ENCODE measurements at places on chromosomes 12 and 14.

- no peak for DNase-seq
Observed at GRCh38 chr12:131112021-131112420, 158.3 kb downstream of the ADGRD1 start.

DNA sequence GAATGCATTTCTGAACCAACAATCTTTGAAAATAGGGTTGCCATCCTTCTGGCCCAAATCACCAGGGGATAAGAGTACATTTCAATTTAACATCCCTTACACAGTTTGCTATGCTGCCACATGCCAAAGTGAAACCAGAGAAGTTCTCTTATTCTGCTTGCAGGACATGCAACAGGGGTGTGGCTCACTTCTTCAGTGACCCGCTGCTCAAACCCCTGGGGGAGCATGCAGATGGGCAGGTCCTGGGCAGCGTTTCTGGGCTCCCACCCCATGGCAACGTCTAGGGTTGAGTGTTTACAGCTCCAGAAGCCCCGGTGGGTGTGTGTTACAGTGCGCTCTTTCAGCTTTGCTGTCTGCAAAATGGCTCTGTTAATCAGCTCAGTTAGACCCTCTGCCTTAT is 1306.3 kb upstream of the TMEM132C start:
- DNase-seq: no peak

DNA sequence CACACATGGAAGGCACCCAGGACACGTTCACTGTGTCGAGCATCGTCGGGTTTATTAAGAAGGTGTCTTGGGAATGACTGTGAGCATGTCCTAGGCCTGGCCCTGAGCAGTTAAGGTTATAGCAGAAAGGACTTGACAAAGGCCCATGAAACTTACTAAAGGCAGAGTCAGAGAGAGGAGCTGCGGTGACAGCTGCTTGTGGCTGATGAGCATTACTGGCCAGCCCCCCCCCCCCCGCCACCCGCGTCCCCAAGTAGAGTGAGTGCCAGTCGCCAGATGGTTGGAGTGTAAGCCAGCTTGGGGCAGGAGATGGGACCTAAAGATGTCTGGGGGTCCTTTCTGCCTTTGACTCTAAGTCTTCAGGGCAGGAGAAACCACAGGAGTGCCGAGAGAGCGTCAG is 169.9 kb downstream of the TSPAN9 start:
- DNase-seq: no peak

DNA sequence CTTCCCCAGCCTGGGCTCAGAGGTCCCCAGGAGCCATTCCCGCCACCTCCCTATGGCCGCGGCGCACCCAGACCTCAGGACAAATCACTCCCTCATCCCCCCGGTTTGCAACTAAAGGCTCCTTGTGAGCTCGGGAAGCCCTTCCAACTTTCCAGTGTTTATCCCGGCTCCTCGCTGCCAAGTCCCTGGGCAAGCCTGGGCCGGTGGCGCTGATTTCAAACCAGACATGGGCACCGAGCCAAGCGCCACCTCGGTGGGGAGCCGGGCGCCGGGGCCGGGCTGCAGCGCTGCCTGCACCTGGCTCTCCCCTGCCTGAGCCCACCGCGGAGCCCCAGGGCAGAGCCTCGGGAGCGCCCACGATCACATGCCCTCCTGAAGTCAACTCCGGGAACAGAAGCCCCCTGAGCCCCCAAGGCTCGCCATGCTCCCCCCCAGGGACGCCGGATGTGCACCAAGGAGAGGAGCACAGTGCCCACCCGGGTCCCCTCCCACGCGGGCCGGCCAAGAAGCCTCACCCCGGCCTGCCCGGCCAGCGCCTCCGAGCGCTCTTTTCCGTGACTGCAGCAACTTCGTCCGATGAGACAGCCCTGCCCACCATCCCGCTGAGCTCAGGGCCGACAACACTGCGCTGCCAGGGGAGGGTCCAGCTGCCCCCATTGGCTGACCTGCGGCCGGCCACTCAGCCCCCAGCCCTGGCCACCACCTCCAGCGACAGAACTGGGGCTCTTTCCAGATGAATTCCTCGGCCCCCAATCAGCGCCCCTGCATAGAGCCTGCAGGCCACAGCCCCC is 50.0 kb downstream of the NCOR2 start:
- DNase-seq: no peak

DNA sequence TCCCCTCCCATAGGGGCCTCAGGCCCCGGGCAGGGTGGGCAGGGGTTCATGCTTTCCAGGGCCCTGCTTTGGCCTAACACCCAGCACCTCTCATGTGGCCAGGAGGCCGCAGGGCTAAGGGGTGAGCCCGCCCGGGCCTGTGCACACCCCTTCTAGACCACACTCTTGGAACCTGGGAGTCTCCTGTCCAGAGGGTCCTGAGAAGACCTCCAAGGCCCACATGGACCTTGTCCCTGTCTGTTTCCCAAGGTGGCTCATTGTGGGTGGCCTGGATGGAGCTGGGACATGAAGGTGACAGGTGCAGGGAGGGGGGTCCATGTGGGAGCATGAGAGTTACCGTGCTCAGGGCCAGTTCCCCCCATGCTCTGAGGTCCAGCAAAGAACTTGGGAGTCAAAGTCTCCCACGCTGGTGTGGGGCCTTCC is 11.6 kb downstream of the DLK1 start:
- no peak for DNase-seq

GRCh38 chr12:12934556-12934955 is 17.4 kb downstream of the GPRC5D start:
- no peak for DNase-seq

- DNase-seq: no peak
Observed at GRCh38 chr14:60165547-60165876, 314 bp upstream of the DHRS7 start.

- no peak for DNase-seq
Observed at GRCh38 chr14:24317141-24317928, 6.0 kb downstream of the LTB4R start.
